Mammary epithelial cell (primary cell): ENCODE measurements at places on chromosomes 16 and 17. TPM values are rescaled to one million over a fixed set of nuclear protein-coding genes. Genes with fewer than 3 reads are reported as not detected.

The CACNG3 gene
- not detected in 2 replicates for total RNA-seq

The QRICH2 gene
- total RNA-seq: 3.0 and 3.9 TPM in 2 replicates

The TBC1D3E gene
- total RNA-seq: not detected

The TMEM114 gene
- total RNA-seq: not detected in 2 replicates

The OR1F1 gene
- total RNA-seq: 0.35 TPM in 1 of 2 replicates, not detected in the other

The GP2 gene
- not detected for total RNA-seq

The SBK1 gene
- total RNA-seq: 0.38 and 0.43 TPM in 2 replicates
